ENCODE measurements at places on chromosomes 5 and 9.

DNA sequence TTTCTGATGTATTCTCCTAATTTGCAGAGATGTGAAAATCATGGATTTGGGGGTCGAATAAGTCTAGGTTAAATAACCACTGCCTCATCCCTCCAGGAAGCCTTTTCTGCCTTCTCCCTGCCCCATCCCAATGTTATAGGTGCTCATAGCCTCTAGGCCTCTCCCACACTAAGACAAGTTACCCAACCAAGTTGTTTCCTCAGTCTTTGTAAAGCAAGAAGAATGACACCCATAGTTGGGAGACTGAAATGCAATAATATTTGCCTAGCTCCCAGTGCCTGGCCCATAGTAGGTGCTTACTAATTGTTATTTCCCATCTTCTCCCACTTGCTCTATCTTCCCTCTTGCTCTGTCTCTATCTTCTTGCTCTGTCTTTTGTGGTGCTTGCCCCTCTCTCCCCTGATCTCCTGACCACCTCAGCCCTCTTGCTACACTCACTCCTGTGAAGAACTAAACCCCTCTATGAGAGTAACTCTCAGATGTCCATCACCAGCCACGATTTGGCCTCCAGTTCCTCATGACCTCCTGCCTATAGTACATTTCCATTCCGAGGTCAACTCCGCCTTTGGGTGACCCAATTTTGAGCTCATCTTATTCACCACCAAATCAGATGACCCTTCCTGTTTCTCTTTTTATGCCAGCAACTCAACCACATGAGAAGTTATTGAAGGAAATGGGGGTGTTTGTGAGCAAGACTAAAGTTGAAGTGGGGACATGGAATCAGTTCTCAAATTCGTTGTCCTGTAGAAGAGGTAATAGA, 7.0 kb downstream of the AFAP1L1 start:
- no peak for DNase-seq

DNA sequence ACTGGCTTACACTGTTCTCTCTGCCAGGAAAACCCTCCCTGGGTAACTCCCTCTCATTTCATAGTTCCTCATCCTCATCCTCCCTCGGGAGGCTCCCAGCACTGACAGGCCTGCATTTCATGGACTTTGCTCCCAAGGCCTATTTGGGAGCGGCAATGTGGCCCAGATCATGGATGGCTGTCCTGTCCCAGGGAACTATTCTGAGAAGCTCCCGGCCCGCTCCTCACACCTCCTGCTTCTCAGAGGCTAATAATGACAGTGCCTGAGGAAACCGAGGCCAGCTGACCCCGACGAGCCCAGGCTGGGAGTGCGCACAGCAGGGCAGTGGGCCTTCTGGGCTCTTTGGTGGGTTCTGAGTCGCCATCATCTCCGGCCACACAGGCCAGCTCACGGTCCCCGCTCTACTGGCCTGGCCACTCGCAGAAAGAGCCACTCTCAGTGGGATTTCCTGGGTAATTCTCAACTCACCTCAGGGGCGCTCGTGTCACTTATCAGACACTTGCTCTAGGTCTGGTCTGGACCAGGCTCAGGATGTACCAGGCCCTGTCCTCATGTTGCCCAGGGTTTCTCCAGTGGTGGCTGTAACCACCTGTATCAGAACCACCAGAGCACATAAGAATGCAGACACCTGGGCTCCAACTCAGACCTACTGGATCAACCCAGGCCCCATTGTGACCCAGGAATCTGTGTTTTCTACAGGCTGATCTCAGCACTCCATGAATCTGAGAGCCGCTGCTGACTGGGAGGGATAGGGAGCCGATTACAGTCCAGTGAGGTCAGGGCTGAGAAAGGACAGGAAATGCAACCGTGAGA, 2.0 kb upstream of the DOLPP1 start:
- no peak for DNase-seq

DNA sequence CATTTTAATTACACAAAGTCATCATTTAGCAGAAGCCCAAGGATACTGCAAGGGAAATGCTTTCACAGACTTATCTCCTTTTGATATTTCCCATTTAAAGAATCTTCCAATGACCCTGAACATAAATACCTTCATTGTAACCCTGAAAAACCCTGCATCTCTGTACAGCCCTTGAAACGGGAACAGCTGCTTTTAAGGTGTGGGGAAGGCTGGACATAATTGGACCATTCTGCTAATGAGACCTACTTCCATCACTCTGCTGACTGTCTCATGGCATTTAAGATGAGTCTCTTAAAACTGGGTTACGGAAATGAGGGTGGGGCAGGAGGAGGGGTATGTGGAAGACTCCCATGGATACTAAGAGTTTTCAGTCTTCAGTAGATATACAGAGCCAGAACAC, 485.8 kb downstream of the BRINP1 start:
- DNase-seq, result no peak

GRCh38 chr5:73678807-73679206, 52.8 kb downstream of the ARHGEF28 start:
- no peak for DNase-seq

Data from endothelial cell (in vitro differentiated cells).